ENCODE measurements at places on chromosomes 16 and 17. TPM values are rescaled to one million over a fixed set of nuclear protein-coding genes. Genes with fewer than 3 reads are reported as not detected.

The FLYWCH1 gene
- 17.2 TPM for polyA plus RNA-seq

DNA sequence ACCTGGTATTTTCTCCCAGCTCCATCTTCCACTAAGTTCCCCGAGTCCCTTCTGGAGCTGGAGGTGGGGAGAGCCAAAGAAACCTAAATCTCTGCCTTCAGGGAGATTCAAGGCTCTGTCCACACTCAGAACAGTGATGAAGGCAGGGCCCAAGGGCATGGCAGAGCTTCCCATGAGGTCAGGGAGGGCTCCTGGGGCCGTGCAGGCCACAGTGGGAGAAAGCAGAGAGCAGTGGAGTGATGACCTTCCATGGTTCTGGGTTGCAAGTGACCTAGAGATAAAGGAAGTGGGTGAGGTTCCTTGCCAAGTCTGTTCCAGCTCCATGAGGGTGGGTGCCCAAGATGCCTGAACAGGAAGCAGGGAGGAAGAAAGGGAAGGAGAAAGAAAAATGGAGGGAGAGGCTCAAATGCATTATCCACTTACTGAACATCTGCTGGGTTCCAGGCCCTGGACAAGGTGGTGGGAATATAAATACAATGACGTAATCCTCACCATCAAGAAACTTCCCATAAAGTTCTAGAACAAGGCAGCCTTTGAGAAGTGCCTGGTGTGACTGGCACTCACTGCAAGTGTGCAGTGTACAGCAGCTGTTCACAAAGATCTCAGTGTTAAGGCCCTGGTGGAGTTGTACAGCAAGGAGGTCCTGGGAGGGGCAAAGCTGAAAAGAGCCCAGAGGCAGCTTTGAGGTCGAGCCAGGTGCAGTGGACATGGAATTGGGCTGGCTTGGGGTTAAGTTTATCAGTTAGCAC, 13.3 kb downstream of the TBKBP1 start:
- DNase-seq, result peak; percentile 21

- no peak for DNase-seq
These were observed 2.4 kb upstream of the MRM1 start for GRCh38 chr17:36598951-36599401.

DNA sequence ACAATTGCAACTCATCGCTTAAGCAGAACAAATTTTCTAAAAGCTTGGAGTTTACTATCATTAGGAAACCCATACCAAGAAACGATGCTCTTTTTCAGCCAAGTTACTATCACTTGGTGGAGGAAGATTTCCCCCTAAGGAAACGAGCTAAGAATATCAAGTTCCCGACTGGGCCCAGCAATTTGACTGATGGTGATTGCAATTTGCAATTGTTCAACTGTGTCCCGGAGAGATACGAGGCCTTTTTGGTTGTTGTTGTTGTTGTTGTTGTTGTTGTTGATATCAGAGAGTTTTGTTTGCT, 6.2 kb downstream of the HS3ST3A1 start:
- DNase-seq, result no peak

DNA sequence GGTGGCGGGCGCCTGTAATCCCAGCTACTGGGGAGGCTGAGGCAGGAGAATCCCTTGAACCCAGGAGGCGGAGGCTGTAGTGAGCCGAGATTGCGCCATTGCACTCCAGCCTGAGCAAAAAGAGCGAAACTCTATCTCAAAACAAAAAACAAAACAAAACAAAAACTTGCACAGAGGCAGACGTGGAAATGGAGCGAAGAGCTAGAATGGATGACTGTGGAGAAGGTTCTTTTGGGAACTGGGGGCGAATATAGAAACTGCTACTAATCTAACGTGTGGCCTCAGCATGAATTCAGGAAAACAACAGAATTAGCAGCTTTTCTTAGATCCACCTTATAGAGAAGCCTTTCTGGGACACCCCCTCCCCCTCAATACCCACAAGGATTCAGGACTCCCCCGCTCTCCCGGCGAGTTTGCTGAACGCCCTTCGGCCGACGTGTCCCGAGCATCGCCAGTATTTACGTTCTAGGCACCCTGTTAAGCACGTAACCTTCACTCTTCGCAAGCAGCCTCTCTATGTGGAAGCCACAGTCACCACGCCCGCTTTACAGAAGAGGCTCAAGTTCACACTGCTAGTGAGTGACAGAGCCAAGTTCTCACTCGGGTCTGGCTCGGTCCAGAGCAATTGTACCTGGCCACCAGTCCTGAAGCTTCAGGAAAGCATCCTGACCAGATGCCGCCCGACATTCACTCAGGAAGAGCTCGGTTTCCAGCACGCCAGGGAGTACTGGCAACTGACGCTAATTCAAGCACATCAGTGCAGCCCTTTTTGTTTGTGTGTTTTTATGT, 13.3 kb upstream of the ABR start:
- DNase-seq, result no peak

- DNase-seq, result no peak
These were observed 2.6 kb downstream of the GTF3C1 start for GRCh38 chr16:27547134-27547533.

The COA3 gene
- polyA plus RNA-seq, result 89.8 TPM

- DNase-seq, result peak; percentile 83
These were observed 9.6 kb downstream of the IL32 start for GRCh38 chr16:3074860-3075522.

The MRPL45 gene
- 55.4 TPM for polyA plus RNA-seq

- no peak for DNase-seq
These were observed 833.6 kb upstream of the SOX9 start for GRCh38 chr17:71287071-71287823.

DNA sequence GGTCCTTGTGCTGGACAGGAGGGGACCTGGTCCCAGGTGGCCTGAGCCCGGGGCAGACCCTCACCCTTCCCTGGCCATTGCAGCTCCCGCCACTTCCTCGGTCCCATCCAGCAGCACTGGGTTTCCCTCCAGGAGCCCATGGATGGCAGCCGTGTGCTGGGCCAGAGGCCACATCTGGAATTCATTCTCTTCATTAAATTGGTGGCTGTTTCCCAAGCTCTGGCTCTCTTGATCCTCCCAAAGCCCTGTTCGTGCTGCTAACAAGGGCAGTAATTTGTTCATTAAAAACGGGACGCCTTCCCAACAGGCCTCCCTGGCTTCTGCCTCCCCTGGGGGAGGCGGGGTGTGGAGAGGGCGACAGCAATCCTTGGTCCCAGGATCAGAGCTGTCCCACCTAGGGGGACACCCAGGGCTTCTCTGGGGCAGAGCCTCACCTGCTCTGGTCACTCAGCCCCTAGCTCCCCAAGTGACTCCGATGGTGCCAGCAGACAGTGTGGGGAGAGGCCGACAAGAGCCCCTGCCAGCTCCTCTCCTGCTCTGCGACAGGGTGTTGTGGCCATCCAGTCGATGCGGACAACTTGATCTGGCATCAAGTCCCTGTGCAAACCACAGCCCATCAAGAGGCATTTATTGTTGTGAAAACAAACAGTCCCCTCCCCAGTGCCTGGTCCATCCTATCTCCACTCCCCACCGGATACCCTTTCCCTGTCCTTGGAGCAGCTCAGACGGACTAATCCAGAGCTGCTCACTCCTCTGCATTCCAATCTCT, 44.0 kb downstream of the SDK2 start:
- DNase-seq, result no peak

- no peak for DNase-seq
These were observed 14.0 kb downstream of the GSE1 start for GRCh38 chr16:85627089-85627488.

The PERCC1 gene
- polyA plus RNA-seq, result 3.4 TPM

The GALR2 gene
- not detected for polyA plus RNA-seq

The CDH15 gene
- polyA plus RNA-seq, result 0.29 TPM

The KCTD11 gene
- 8.9 TPM for polyA plus RNA-seq

The CCDC102A gene
- polyA plus RNA-seq, result 14.5 TPM

The ABCA6 gene
- polyA plus RNA-seq, result 58.5 TPM

The KCTD19 gene
- 9.2 TPM for polyA plus RNA-seq

The KRTAP4-3 gene
- not detected for polyA plus RNA-seq

GRCh38 chr17:75834928-75835653, 9.1 kb downstream of the UNC13D start:
- DNase-seq, result no peak

GRCh38 chr16:85611194-85611443, 2.0 kb upstream of the GSE1 start:
- DNase-seq, result no peak

- no peak for DNase-seq
These were observed 2.1 kb downstream of the SYT17 start for GRCh38 chr16:19170043-19170655.

The AATF gene
- 42.4 TPM for polyA plus RNA-seq

- no peak for DNase-seq
These were observed 52.4 kb upstream of the MRPS23 start for GRCh38 chr17:57902117-57902799.

DNA sequence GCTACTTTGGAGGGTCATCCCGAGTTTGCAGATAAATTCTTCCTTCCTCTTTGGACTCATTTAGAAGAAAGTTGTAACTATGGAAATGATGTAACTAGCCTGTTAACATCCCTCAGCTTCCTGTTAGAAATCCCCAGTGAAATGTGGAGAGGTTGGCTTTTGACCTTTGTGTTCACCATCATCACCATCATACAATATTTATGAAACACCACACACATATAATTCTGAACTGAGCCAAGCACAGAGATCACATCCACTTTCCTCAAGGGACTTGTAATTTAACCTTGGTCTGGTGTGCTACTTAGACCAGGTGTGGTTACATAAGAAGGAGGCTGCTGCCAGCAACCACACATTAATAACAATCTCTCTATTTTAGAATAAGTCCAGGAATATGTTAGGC, 2.5 kb downstream of the CAPNS2 start:
- DNase-seq, result no peak

The OR1D5 gene
- polyA plus RNA-seq, result not detected

The KRTAP9-2 gene
- not detected for polyA plus RNA-seq

DNA sequence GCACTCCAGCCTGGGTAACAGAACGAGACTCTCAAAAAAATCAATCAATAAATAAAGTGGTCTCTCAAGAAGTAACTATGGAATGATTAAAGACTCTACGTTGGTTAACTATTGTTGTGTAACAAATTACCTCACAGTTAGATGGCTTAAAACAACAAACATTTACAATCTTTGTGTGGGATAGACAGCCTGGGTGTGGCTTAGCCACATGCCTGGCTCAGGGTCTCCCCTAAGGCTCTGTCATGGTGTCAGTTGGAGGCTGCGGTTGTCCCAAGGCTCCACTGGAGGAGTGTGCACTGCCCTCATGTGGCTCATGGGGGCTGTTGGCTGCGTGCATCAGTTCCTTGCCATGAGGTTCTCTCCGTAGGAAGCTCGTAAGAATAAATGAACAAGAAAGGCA, 294.5 kb downstream of the SNX29 start:
- no peak for DNase-seq

The CCDC144A gene
- 2.9 TPM for polyA plus RNA-seq

- no peak for DNase-seq
These were observed 78.0 kb downstream of the AXIN2 start for GRCh38 chr17:65483438-65483837.

- DNase-seq, result no peak
These were observed 301.7 kb upstream of the PMFBP1 start for GRCh38 chr16:72473631-72474030.

DNA sequence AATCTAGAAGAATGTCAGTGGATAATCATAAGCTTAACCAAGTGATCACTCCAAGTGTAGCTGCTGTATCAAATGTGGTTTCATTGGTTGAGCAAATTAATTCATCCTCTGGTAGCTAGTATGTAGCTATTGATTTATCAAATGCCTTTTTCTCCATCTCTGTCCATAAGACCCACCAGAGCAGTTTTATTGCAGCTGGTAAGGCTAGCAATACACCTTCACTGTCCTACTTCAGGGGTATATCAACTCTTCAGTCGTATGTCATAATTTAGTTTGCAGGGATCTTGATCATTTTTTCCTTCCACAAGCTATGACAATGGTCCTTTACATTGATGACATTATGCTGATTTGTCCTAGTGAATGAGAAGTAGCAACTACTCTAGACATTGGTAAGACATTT, 158.8 kb downstream of the PRKCB start:
- DNase-seq, result no peak

GRCh38 chr17:78759969-78760352, 22.1 kb downstream of the CYTH1 start:
- no peak for DNase-seq

DNA sequence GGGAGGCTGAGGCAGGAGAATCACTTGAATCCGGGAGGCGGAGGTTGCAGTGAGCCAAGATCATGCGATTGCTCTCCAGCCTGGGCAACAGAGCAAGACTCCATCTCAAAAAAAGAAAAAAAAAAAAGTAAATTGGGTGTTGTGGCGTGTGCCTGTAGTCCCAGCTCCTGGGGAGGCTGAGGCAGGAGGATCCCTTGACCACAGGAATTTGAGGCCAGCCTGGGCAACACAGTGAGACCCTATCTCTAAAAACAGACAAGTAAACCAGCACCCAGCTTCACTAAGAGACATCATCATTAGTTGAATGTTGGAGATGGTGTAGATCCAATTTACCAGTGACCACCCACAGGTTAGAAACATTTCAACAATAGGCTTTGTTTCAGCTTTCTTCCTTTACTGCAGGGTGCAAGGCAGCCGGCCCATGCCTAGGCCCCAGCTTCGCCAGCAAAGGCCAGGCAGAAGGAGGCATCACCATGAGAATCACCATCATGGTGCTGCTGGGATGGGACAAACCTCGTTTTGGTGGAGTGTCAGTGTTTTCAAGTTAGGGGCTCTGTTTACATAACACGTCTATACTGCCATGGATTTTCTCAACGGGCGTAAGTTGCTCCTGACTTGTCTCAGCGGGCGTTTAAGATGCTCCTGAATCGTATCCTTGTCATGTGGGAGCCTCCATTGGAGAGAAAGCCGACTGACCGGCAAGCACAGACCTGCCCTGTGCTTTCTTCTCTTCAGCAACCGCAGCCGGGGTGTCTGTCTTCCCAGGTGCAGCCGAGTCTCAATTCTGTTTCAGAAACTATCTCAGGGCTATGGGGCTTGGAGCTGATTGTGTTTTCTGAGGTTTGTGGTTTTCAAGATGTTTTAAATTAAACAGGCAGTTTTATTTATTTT, 7.3 kb downstream of the TCF25 start:
- no peak for DNase-seq

DNA sequence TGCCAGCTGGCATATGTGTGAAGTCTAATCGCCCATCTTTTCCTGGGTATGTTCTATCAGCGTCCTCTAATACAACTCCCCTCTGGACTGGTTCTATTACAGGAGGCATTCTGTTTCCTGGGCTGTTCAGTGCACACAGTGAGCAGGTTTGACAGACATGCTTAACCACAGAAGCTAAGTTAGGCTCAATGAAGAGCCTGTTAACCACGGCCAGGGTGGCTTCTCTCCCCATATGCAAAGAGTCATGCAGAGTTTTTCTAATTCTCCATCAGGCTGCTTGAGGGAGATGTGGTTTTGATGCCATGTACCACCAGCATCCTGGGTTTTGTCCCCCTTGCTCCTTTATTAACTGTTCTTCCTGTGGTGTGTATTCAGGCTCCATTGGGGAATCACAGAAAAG, 57.2 kb upstream of the ALOX12 start:
- no peak for DNase-seq

GRCh38 chr17:1552932-1553331, 9.7 kb downstream of the PITPNA start:
- no peak for DNase-seq

The PSMC3IP gene
- polyA plus RNA-seq, result 21.4 TPM

- DNase-seq, result no peak
These were observed 10.9 kb downstream of the STH start for GRCh38 chr17:46009681-46010596.

The ARHGDIG gene
- polyA plus RNA-seq, result 1.2 TPM

GRCh38 chr16:16059895-16060590, 110.6 kb downstream of the ABCC1 start:
- DNase-seq, result no peak

The SMTNL2 gene
- polyA plus RNA-seq, result 20.6 TPM

The RNF166 gene
- 15.8 TPM for polyA plus RNA-seq

Data from left lung (tissue), 14 donors.